ENCODE measurements at places on chromosomes 6 and 20.

- no peak for DNase-seq
These were observed 9.8 kb downstream of the NELFCD start for GRCh38 chr20:58990651-58991445.

- no peak for DNase-seq
These were observed 67.4 kb downstream of the IGF2R start for GRCh38 chr6:160036331-160036695.

DNA sequence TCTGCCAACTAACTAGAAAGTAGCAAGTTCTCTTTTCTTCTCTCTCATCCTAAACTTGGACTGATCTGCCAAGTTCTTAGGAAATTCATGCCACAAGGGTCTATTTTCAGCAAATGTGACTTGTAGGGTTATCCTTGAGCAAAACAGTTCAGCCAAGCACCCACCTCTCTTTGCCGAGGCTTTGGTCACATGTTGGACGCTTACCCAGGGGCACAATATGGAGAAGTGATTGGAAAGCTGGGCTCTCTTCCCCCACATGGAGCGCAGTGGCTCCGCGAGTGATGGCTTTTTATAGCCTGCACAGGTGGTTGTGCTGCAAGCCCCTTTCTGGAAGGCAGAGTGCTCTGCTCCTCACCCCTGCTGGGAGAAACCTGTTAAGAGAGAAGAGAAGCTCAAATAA lies 47.7 kb upstream of the FNDC1 start:
- DNase-seq, result no peak

- no peak for DNase-seq
These were observed 39.3 kb downstream of the DACT2 start for GRCh38 chr6:168280020-168280898.

- no peak for DNase-seq
These were observed 45.4 kb downstream of the FIG4 start for GRCh38 chr6:109736273-109737025.

DNA sequence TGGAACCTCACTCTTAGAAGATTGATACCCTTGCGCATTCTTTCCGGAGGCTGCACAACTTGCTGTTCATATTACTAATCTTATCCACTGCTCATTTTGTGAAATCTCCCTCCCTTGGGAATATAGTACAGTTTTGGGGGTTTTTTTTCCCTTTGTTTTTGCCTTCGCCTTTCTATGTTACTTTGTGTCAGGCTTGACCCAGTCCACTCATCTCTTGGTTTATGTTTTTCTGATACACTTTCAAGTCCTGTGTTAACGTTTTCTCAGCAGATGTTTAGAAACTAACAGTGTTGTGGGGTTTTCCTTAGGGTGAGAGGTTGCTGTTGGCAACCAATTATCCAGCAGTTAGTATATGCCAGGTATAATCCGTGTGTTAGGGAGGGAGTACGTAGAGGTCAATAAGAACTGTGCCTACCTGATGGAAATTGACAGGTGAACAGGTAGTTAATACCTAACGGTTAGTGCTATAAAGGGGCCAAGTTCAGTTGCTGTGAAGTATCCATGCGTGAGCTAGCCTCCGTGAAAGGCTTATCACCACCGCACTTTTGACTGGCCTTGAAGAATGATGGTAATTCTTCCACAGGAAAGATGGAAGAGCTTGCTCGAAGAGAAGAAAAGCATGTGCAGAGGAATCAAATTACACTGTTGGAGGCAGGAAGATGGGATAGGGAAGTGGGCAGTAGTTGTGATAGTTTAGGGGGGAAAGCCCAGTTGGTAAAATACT lies 1.4 kb downstream of the NFYA start:
- DNase-seq, result no peak

GRCh38 chr20:62761759-62762131 lies 34.5 kb upstream of the MRGBP start:
- DNase-seq, result no peak

DNA sequence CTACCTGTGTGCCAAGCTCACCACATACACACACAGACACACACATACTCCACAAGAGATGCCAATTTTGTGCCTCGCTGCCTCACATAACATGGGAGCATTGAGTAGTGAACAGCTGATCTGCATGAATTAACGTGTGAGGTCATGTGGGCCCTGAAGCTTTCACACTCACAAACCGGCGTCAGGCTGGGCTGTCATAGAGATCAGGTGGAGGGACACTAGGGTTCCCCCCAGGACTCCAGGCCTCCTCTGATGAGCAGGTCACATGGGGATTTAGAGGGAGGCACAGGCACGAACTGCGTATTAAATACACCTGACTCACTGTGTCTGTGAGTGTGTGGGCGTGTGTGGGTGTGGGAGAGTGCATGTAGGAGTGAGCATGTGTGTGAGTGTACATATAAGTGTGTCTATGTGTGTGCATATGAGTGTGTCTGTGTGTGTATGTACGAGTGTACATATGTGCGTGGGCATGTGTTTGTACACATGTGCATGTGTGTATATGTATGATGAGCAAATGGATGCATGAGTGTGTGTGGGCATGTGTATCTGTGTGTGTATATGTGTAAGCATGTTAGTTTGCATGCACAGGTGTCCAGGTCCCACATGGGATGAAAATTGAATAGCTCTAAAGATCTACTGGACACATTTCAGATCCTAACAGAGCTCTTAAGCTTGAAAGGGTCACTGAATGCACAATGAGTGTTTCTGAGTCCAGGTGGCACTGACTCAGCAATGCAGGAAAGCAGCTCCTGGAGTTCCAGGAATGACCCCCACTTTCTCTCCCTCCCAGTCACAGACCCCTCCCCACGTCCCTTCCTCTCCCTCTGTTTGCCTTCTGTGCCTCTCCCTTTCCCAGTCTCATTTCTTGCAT lies 336.6 kb downstream of the PREX1 start:
- no peak for DNase-seq

DNA sequence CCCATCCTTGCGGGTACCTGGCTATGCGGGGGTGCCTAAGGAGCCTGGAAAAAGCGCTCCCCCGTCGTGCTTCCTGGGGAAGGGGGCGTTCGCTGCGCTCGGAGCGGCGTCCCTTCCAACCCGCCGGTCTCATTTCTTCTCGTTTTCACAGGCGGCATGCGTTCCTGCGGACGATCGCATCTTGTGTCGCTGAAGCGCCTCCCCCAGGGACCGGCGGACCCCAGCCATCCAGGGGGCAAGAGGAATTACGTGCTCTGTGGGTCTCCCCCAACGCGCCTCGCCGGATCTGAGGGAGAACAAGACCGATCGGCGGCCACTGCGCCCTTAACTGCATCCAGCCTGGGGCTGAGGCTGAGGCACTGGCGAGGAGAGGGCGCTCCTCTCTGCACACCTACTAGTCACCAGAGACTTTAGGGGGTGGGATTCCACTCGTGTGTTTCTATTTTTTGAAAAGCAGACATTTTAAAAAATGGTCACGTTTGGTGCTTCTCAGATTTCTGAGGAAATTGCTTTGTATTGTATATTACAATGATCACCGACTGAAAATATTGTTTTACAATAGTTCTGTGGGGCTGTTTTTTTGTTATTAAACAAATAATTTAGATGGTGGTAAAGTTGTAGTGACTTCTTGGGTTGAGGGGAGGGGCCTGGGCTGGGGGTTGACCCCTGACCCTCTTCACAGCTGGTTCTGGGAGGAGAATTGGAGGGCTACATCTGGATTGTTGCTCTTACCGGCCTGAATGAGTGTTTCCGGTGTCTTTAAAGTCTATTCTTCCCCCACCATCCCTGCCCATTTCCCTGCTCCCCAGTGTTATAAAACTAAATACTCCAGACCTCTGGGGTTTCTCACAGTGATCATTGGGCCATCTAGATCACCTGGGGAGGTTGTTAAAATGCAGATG lies 1.1 kb downstream of the ID1 start:
- no peak for DNase-seq

GRCh38 chr20:6919792-6920468 lies 152.4 kb downstream of the BMP2 start:
- DNase-seq, result no peak

GRCh38 chr6:25194172-25194678 lies 84.9 kb upstream of the CARMIL1 start:
- DNase-seq, result no peak

GRCh38 chr6:117795234-117795633 lies 111.8 kb upstream of the SLC35F1 start:
- no peak for DNase-seq

- no peak for DNase-seq
These were observed 58.2 kb upstream of the QKI start for GRCh38 chr6:163356324-163356723.

DNA sequence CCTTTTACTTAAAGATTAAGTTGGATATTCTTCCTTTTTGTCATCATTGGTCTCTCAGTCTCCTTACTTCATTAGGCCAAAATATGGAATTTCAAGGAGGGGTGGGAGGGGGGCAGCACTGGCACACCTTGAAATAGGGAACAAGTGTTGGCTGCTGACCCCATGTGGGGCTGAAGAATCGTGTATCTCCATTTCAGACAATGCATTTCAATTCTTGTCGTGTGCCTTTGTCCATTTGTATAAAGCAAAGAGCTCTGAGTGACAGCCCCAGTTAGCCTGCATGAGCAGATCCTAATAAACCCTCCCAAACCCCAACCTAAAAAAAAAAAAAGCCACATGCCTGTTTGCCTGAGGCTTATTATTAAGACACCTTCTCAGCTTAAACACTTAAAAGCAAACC lies 1.0 kb upstream of the TFAP2D start:
- no peak for DNase-seq

- DNase-seq, result no peak
These were observed 641 bp downstream of the TEAD3 start for GRCh38 chr6:35496036-35496840.

GRCh38 chr6:127120023-127120786 lies 1.7 kb downstream of the RSPO3 start:
- DNase-seq, result no peak

Measured in hematopoietic multipotent progenitor cell (in vitro differentiated cells).